ENCODE measurements at places on chromosomes 7 and 10.

DNA sequence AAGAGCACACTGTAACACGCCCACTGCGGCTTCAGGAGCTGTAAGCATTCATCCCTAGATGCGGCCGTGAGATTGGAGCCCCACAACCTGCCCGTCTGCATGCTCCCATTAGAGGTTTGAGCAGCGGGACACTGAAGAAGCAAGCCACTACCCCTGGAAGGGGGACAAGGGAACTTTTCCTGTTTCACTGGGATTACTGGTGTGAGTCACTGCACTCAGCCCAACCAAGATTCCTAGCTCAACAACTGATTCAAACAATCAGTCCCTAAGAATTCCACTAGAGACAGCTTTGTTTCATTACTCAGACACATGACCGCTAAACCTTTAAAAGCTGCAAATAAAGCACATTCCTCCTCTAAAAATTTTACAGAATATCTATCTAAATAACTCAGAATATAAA is 69.8 kb downstream of the ORC5 start:
- DNase-seq, result no peak

GRCh38 chr7:55405856-55406541 is 40.9 kb downstream of the LANCL2 start:
- DNase-seq, result no peak

GRCh38 chr7:130292682-130293257 is at the start of gene CPA4:
TSS of gene CPA4 (plus strand) at chr7:130293161. CDS start at chr7:130293181, 20 bp downstream.
- DNase-seq, result no peak

DNA sequence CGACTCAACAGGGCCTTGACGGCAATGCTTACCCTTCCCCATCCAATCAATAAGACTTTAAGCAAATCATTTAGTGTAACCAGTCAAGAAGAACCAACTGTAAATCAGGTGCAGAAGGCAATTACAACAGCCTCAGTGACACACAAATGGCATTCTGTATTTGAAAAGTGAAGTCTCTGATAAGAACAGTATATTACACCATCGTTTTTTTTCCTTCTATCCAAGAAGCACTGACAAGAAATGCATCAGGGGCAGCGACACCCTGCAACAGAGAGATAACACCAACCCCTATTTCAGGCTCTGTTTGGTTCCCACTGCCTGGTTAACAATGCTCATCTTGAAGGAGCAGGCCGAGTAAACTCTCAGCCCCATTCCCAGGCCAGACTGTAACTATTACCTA is 204.0 kb upstream of the AOAH start:
- no peak for DNase-seq

DNA sequence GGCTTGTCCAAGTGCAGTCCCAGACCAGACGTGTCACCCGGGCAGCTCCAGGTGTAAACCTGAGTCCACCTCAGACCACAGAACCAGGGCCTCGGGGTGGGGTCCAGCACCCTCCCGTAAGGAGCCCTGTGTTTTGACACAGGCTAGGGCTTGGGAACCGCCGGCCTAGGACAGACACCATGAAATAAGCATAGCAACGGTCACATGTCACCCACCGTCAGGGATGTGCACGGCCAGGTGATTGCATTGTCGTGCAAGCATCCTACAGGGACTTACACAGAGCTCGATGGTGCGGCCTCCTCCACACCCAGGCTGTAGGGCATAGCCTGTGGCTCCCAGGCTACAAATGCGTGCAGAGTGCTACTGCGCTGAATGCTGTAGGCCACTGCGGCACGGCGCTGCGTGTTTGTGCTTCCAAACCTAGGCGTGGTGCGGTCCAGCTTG is 10.6 kb downstream of the ZFAND2A start:
- no peak for DNase-seq

DNA sequence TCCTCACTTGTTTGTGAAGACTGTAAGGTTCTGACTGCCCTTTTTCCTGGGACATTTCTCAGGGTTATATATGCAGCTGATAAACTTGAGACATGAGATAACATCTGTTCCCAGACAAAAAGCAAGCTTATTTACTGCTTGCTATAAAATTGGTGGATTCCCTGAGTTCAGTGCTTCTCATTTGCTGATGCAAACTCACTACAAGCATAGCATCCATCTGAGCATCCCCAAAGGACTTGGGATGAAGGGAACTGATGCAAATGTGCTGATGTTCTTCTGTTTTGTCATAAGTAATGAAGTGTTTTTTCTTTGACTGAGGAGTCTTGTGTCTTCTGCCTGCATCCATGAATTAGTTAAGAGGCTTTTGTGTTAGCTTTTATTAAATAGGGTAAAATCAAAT is 183.2 kb downstream of the ADK start:
- DNase-seq, result no peak

DNA sequence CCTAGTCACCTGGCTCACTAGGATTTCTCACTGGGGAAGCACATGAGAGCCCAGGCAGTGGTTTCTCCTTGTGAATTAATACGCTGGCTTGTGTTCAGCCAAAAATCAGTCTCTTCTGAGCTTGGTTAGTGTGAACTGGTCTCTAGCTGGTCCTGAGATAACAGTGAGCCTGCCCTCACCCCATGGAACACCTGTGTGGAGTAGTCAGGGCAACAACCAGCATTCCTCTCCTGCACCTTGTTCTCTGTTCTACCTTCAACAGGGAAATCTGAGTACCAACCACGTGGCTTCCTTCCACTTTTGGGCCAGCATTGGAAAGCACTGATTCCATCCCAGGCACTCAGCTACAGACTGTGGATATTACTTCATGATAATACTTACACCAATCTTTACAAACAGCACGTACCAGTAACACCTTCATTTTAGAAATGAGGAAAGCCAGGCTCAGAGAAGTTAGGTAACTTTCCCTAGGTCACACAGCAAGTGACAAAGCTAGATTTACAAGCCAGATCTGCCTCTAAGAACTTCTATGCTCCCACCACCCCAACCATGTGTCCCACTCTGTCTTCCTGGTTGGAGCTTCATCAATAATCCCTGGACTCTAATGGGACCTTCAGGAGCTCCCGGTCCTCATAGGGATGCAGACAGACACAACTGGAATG is 106.6 kb downstream of the GRID1 start:
- no peak for DNase-seq

DNA sequence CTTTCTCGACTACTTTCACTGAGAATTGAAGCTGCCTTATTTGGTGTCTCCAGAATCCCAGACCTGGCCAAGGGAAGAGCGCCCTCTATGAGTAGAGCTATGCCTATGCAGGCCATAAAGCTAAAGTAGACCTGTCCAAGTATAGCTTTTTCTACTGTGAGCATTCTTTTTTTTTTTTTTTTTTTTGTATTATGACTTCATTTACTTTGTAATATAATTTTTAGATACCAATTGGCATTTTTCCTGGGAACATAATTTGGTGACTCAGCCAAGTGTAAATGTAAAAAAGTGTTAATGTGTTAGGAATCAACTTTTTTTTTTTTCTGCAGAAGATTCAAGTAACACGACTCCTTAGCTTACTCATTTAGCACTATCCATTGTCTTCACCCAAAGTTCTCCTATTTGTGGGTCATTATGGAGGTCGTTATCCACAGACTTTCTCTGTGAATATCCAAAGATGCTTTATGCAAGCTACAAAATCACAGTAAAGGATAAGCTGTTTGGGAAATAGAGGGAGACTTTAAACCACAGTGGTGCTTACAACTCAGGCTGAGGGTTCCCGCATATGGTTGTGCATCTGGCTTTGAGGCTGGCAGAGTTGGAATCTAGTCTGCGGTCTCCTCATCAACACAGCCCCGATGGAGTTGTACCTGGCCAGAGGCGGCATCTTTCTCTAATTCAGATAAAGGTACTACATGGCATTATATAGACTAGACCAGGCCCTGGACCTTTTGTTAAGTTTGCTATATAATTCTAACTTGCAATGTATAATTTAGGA is 1040.2 kb upstream of the SORCS1 start:
- DNase-seq, result no peak

GRCh38 chr10:105634281-105634680 is 993.2 kb downstream of the SORCS3 start:
- DNase-seq, result no peak

DNA sequence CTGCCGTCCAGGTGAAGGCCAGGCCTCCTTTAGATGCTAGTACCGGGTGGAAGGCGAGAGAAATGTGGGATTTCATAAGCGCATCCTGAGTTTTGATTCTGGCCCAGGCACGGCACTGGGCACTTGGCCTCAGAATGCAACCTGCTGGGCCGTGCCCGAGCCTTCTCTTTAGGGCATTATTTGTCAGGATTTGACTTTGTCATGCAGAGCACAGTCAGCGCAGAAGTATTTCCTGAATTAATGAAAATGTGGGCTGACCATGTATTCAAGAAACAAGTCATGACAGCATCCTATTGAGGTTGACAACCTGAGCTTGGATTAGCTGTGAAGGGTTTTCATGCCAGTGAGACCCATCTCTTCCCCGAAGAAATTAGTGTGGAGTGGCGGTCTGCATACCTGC is 34.4 kb downstream of the RCC1L start:
- DNase-seq, result no peak

- DNase-seq, result no peak
These were observed 10.3 kb downstream of the FAM3C start for GRCh38 chr7:121385800-121386179.

DNA sequence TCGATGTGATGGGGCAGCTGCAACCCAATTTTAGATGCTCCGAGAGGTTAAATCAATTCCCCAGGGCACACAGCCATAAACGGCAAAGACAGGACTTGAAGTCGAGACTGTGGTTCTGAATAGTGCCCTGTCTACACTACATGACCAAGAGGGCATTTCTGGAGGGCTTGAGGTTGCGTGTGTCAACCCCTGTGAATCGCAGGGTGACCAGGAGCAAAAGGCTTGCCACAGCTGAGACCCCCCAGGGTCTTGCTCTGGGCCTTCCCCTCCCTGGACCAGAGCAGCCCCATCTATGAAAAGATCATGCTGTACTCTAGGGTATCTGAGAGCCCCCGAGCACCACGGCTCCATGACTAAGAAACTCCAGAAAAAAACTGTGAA is 26.8 kb upstream of the RASGEF1A start:
- DNase-seq, result no peak

Measured in stimulated activated CD4-positive, alpha-beta T cell treated with anti-CD3 and anti-CD28 coated beads, TNF-alpha, amount 100 ng/mL, for 1 hour (primary cell).